NCI-H2081 treated with DMSO at 0.1 percent for 48 hours (cell line): ENCODE measurements at places on chromosomes 2 and 18.

DNA sequence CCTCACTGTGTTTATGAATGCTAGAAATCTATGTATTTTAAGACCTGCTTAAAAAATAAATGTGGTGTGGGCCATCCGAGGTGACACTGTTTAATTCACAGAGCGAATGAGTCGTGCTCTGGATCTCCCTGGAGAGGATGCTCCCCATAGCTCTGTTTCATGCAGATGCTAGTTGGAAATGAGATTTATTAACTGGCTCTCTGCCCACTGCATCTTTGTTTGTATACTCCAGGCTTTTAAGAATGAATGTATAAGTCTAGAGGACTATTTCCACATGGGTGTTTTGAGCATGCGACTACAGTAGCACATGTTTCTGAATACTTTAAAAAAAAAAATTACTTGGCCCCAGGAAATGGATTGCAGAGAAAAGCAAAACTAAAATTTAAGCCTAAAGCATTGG, 3.9 kb downstream of the MAPRE2 start:
- DNase-seq, result no peak

DNA sequence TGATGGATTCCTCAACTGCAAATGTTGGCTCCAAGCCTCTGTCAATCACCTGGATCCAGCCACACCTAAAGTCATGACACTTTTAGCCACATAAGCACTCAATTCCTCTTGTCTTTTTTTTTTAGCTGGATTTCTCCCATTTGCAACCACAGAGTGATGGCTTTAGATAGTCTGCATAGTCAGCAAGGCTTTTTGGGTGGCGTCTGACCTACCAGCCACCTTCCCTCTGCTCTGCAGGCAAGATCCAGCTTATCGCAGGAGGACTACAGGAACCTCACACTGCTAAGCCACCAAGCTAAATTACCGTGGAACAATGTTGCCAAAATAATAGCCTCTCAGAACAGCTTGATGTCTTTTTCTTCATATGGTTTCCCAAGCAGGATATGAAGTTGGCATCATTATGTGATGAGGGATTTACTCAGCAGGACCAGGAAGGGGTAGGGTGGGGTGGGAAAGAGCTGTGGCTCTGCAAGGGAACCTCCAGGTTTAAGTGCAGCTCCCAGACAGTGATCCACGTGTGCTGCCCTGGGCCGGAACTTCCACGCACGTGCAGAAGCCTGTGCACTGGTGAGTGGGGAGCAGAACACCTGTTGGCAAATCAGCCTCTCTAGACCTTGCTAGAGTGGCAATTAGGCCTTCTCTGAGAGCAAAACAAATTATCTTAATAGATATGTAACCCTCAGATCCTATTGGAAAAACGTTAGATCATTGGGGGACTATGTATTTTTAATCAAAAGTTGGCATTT, 170.6 kb upstream of the NCK2 start:
- peak; percentile 16 for DNase-seq

- DNase-seq, result no peak
These were observed 65.1 kb upstream of the DAPL1 start for GRCh38 chr2:158729873-158730620.

DNA sequence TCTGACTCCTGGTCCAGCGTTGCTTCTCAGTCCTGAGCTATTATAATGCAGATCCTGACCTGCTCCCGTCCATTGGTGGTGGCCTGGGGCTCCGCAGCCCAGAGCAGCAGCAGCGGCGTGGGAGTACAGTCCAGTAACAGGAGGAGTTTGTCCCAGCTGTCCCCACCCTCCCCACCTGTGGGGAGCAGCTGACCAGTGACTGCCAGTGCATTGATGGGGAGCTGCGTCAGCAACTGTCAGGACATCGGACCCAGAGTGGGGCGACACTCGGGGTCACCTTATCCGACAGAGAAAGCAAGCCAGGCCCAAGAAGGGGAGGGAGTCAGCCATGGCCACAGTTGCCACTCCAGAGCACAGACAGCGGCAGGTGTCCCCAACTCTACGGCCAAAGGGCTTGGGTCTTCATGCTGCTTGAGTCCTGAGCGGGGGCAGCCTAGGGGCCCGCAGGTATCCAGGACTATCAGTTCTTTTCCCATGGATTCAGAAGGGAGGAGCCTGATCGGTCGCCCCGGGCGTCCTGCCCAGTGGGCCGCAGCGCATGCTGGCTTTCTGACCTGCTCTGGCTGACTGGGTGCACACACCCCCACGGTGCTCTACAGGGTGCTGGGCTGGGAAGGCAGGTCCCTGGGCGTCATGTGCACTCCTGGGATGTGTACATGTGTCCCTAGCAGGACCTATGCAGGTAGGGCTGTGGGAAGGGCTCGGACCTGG, 29.7 kb downstream of the DNMT3A start:
- DNase-seq, result no peak

- no peak for DNase-seq
These were observed 258.5 kb downstream of the TWIST2 start for GRCh38 chr2:239106314-239106908.

DNA sequence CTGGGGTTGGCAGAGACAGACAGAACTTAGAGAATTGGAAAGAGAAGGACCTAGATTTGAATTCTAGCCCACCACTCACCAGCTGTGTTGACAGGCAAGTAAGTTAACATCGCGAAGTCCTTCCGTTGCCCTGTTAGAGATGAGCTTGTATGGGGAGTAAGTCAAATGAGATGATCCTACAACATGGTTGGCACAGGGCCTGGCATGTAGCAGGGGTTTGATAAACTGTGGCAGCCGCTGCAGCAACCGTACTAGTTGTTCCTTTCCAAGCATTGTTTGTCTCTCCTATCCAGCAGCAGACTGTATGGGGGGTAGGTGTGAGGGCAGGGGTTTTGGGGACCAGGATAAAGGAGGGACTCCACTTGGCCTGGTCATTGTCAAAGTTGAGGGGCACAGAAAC, 16.0 kb downstream of the TET3 start:
- no peak for DNase-seq

- no peak for DNase-seq
These were observed 25.6 kb upstream of the ITGB6 start for GRCh38 chr2:160225722-160226121.
